Endothelial cell of umbilical vein (primary cell): ENCODE measurements at places on chromosomes 4 and X. TPM values are rescaled to one million over a fixed set of nuclear protein-coding genes. Genes with fewer than 3 reads are reported as not detected.
A peak's percentile ranks its signal among the peaks of the same experiment; 100 is the strongest.

Gene RIBC1
- 0.42 and 0.86 TPM in 2 replicates for total RNA-seq

Gene MAGEA1
- total RNA-seq, result not detected in 2 replicates

Gene TENM3
- total RNA-seq, result 6.2 and 7.8 TPM in 2 replicates

Gene XAGE1A
- not detected in 2 replicates for total RNA-seq

Gene MAPK10
- 0.37 TPM in 1 of 2 replicates, not detected in the other for total RNA-seq

Gene WAS
- 0.73 TPM in 1 of 2 replicates, not detected in the other for total RNA-seq

Gene AKAP4
- total RNA-seq, result not detected in 2 replicates

Gene LUZP4
- not detected in 2 replicates for total RNA-seq

Gene ADGRG2
- not detected in 2 replicates for total RNA-seq

Gene KIT
- 29.3 and 39.7 TPM in 2 replicates for total RNA-seq

Gene RAB33A
- total RNA-seq, result 0.91 and 1.4 TPM in 2 replicates

Gene PGAM4
- total RNA-seq, result not detected in 2 replicates

Gene IBSP
- total RNA-seq, result not detected in 2 replicates

DNA sequence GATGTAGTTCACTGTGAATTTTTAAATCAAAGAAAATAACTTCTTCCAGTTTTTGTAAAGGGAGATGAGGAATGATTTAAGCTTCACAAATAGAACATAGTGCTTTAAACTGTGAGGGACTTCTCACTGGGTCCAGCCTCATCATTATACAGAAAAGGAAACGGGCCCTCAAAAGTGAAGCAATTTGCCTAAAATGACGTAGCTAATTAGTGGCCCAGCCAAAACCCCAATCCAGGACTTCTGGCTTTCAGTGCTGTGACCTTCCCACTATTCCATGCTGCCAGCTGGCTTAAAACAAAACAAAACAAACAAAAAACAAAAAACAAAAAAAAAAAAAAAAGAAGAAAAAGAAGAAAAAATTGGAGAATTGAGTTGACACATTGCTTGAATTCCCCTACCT, 45.0 kb upstream of the STOX2 start:
- DNase-seq, result no peak

- DNase-seq, result no peak
Measured at GRCh38 chrX:155819525-155819924, 61.6 kb upstream of the VAMP7 start.

- DNase-seq, result no peak
Measured at GRCh38 chr4:122083351-122083750, 68.8 kb upstream of the BLTP1 start.

GRCh38 chr4:144557404-144557803, 88.6 kb upstream of the HHIP start:
- peak; percentile 47 for DNase-seq

GRCh38 chr4:48546336-48546735, 56.3 kb downstream of the ZAR1 start:
- peak; percentile 51 for DNase-seq

GRCh38 chr4:178244785-178245184, 802.5 kb upstream of the AGA start:
- DNase-seq, result no peak

DNA sequence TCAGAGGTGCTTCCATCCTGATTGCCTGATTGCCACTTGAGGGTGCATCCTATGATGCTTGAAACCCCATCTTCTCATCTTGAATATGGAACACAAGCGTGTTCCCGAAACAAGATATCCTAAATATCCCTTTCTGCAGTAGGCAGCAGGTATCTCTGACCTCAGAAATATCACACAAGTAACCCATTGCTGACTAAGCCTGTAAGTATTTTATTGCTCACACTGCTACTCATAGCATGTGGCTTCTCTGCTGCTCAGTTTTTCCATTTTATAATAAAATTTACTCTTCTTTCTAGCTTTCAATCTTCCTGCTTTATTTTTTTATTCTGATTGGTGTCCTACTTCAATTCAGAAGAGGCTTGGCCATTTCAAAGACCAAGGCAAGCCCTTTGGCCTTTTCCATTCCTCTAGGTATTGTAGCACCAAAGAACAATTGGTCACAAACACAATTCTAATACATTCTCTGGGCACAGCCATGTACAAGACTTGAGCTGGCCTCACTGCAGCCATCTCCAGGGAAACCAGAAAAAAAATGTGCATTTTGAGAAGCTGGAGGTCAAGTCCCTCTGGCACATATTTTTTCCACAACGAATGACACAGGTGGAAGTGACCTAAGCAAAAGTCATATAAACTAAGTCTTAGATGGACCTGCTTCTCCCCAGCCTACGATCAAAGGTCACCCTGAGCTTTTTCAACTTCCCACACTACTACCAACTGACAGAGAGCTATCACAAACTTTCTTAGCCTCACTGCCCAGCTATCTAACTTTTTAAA, 107.0 kb downstream of the OR13H1 start:
- no peak for DNase-seq

GRCh38 chrX:24055043-24055356, 244 bp downstream of the EIF2S3 start:
- DNase-seq, result no peak

GRCh38 chrX:9619581-9619980, 146.1 kb downstream of the GPR143 start:
- no peak for DNase-seq

- DNase-seq, result no peak
Measured at GRCh38 chrX:95662200-95662599, 1022.4 kb upstream of the DIAPH2 start.

DNA sequence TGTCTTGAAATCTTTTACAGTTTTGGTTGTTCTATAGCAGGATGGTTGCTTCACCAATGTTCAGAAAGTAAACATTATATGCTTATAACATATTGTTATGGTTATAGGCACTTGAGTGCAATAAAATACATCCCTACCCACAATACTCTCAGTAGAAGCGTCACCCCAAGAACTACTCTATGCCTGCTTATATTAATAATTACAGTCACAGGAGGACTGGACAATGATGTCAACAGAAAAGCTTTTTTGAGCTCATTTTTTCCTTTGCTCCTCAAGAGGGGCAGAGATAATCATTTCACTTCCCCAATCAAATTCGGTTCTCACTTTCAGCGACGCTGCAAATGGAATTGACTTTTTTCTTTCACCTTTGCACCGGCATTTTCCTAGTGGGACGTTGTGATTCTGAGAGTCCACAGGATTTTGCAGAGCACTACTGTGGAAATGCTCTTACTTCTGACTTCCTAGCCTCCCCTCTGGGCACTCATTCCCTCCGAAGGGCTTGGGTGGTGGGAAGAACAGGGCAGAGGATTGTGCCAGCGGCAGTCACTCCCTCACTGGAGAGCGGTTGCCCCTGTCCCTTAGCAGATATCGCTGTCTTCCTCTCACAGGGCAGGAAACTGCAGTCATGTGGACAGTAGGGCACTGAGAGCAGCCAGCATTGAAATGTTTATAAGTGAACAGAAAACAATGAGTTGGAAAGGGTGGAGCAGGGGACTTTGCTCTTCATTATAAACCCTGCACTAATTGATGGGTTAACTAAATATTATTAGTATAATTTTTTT, 24.9 kb upstream of the SGMS2 start:
- peak; percentile 44 for DNase-seq

DNA sequence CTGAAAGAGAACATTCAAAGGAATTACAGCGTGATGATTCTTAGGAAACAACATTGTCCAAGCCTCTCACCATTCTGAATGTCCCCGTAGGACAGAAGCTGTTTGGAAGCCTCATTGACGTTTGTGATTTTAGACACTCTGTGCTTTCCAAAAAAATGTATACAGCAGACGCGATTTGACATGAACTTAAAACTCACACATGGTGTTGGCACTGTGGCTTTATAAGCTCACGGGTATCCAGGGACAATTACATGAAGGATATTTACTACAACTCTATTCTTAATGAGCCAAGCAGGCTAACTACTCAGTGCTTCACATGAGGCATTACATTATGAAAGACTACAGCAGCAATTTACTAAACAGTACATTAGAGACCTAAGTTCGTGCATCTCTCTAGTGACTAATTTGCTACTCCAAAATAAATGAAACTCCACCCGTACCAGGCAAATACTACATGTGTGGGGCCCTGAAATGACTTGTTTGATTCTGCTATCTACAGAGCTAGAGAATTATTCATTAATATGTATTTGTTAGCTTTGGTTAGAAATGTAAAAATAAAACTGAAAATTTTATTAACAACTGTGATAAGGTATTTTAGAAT, 620.7 kb downstream of the SPRY1 start:
- DNase-seq, result no peak

GRCh38 chr4:78162821-78163220, 105.7 kb downstream of the FRAS1 start:
- no peak for DNase-seq

- no peak for DNase-seq
Measured at GRCh38 chr4:8846826-8847225, 24.8 kb downstream of the HMX1 start.

- DNase-seq, result no peak
Measured at GRCh38 chrX:100048156-100048555, 361.9 kb downstream of the PCDH19 start.

DNA sequence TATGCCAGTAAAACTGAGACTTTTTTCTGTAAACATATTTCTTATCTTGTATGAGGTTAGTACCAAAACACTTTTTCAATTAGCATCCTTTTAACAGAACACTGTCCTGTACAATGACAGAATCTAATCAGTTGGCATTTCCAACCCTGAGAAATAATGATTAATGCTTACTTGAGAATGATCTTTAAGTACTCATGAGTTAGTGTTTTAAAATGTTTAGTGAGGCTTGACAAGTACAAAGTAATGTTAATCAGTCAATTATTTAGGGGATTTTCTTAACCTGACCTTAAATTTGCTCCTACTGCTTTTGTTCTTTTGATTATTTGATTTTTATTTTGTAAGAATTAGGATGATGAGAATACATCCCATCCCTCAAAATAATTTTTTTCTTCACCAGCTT, 496.5 kb downstream of the RPA4 start:
- DNase-seq, result no peak

DNA sequence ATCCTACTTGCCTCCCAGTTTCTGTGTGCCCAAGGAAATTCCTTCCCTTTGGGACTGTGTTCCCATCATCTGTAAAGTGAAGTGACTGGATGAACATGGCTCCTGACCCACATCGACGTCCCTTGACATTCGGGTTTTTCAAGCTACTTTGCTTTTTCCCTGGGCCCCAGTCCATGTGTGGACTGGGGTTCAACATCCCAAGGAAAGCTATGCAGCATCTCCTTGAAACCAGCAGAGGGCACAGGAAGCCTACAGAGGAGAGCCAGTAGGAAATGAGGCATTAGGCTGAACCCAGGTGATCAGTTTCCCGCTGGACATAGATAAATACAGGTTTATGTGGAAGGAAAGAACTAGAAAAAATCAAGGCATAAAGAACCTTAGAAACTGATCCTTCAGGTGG, 145.1 kb upstream of the ARHGEF9 start:
- no peak for DNase-seq

GRCh38 chrX:135302269-135302873, 6.9 kb upstream of the ETDC start:
- DNase-seq, result no peak

GRCh38 chr4:141247430-141247780, 26.7 kb downstream of the ZNF330 start:
- DNase-seq, result no peak

DNA sequence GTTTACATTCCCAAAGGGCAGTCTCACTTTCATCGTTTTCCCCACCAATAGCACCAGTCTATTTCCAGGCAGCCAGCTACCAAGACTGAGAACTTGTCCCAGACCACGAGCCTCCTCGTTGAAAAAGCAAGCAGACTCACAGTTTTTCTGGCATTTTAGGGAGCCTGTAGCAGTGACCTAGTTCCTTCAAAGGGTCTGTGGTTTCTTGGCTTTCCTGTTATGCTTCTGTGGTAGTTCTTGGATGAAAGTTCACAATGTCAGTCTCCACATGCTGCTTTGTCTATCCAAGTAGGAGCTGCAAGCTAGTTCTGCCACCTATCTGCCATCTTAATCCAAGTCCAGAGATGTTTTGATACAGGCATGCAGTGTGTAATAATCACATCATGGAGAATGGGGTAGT, 151.6 kb upstream of the ZC4H2 start:
- DNase-seq, result no peak

- no peak for DNase-seq
Measured at GRCh38 chr4:82524570-82525152, 37.1 kb downstream of the TMEM150C start.

DNA sequence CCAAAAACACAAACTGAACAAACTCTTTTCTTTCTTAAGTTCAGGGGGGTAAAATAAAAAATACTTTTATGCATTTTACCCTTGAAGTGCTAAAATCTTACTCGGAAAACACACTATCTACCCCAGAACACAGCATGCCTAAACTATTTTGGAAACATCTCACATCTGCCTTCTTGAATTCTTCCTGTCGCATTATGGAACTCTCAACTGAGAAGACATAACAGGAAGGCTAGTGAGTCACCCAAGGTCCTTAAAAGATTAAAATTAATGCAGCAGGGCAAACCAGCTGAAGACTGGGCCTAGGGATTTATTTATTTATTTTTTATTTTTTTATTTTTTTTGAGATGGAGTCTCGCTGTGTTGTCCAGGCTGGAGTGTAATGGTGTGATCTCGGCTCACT, 208.2 kb downstream of the APBB2 start:
- peak; percentile 58 for DNase-seq

- DNase-seq, result peak; percentile 46
Measured at GRCh38 chr4:94939791-94940519, 182.2 kb downstream of the BMPR1B start.
